ENCODE measurements at places on chromosomes 7 and 10.

GRCh38 chr7:80243425-80243824 is 108.8 kb downstream of the GNAI1 start:
- DNase-seq: no peak

DNA sequence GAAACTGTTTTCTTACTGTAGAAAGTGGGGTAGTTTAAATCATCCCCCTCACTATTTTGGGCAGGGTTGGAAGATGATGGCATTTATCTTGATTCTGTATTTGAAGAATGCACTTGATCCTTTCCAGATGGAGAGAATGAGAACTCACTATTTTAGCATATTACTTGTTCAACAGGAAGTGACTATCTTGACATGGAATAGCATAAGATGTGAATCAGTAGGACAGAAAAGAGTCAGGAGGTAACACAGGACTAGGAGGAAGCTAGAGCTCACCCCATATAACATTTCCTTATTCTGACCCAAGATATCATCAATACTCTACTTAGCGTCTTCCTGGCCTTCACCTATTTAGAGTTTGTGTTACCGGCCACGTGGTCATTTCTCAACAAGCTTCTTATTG is 400.2 kb downstream of the PHTF2 start:
- no peak for DNase-seq

DNA sequence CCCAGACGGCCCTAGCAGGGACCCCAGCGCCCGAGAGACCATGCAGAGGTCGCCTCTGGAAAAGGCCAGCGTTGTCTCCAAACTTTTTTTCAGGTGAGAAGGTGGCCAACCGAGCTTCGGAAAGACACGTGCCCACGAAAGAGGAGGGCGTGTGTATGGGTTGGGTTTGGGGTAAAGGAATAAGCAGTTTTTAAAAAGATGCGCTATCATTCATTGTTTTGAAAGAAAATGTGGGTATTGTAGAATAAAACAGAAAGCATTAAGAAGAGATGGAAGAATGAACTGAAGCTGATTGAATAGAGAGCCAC is 184 bp downstream of the CFTR start:
- DNase-seq: no peak

- no peak for DNase-seq
Measured at GRCh38 chr7:19143881-19144574, 1.2 kb downstream of the FERD3L start.

- no peak for DNase-seq
Measured at GRCh38 chr7:851204-851603, 18.9 kb downstream of the SUN1 start.

GRCh38 chr7:102236592-102237287 is 49.9 kb upstream of the SH2B2 start:
- no peak for DNase-seq

DNA sequence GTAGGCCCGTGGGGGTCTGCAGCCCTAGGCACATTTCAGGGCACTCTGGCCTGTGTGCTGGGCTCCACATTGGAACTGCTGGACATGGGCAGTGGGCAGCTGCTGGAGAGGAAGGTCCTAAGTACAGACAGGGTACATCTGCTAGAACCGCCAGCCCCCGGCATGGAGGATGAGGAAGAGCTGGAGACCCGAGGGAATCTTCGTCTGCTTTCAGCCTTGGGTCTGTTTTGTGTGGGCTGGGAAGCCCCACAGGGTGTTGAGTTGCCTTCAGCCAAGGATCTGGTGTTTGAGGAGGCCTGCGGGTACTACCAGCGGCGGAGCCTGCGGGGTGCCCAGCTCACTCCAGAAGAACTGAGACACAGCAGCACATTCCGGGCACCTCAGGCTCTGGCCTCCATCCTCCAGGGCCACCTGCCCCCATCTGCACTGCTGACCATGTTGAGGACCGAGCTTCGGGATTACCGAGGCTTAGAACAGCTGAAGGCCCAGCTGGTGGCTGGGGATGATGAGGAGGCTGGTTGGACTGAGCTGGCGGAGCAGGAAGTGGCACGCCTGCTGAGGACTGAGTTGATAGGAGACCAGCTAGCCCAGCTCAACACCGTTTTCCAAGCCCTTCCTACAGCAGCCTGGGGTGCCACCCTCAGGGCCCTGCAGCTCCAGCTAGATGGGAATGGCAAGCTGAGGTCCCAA is 1.4 kb downstream of the HPS6 start:
- no peak for DNase-seq

DNA sequence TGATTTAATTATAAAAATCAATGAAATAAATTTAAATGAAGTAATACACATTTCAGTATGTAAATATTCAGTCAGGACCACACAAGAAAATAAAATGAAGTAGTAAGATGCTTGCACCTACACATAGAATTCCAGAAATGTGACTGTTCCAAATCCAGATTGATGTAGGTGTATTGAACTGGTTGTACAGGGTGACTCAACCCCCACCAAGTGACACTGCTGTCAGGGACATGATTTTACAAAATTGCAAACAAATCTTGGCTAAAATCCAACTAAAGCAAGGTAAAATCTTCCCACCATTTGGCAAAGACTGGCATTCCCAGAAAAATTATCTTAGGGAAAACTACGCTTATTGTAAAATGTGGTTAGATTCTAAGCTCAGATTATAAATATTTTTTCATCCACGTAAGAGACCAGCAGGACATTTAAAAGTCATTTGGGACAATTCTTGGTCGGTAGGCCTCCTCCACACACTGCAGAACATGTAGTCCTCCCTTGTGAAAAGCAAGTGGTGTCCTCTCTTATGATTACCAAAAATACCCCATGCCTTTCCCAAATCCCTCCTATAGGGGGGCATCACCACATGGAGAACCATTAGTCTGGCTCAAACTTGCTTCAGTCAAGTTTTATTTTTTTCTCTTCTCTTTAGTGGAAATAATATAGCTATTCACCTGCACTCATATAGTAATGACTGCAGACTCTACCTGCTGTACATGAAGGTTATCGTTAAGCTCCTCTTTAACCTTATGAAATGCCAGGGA is 287.1 kb upstream of the SMIM30 start:
- DNase-seq: no peak

- no peak for DNase-seq
Measured at GRCh38 chr10:10618139-10618538, 399.5 kb upstream of the CELF2 start.

- peak; percentile 52 for DNase-seq
Measured at GRCh38 chr7:128827971-128828711, 2.1 kb upstream of the FLNC start.

GRCh38 chr10:75544386-75544785 is 113.0 kb downstream of the LRMDA start:
- DNase-seq: no peak

GRCh38 chr7:110531186-110531585 is 559.7 kb upstream of the LRRN3 start:
- peak; percentile 31 for DNase-seq

DNA sequence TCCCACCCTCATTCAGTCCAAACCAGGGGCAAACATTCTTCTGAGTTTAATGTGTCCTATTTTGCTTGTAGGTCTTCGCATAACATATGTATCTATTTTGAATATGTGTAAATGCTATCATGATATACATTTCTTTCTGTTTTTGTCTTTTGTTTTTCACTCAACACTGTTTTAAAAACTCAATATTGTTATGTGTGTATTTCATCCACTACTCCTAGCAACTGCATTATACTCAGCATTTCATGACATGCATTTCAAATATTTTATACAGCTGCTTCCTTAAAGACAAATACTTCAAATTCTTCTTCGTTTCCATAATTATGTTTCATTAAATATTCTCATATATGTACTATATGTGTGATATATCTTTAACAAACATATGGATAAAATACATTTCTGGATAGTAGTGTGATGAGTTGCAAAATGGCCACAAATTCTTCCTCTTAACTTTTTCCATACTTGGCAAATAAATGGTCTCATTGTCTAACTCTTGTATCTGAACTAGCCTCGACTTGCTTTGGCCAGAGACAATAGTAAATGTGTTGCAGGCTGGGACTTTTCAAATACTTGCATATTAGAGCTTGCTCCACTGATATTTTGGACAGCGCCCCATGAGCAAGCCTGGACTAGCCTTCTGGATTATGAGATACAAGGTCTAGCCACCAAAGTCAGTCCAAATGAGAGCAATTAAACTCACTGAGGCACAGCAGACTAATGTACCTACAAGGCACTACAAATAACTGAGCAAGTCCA is 539.7 kb upstream of the KCND2 start:
- DNase-seq: no peak

- DNase-seq: no peak
Measured at GRCh38 chr7:42869131-42870020, 42.5 kb downstream of the C7orf25 start.

DNA sequence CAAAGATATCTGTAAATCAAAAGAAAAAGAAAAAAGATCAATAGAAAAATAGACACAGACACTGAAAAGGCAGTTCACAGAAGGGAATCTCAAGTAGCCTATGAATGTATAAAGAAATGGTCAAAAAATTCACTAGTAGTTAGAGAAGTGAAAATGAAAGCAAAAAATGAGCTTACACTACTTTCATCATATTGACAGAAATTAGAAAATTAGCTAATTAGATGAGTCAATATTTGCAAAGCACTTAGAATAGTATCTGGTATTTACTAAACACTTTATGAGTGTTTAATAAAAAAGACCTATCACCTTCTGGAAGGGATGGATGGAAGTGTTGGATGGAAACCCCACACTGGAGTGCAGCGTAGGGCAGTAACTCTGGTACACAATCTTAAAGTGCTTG is 1.7 kb upstream of the CFAP58 start:
- DNase-seq: no peak

GRCh38 chr10:44386546-44387052 is 1.7 kb upstream of the CXCL12 start:
- DNase-seq: no peak

DNA sequence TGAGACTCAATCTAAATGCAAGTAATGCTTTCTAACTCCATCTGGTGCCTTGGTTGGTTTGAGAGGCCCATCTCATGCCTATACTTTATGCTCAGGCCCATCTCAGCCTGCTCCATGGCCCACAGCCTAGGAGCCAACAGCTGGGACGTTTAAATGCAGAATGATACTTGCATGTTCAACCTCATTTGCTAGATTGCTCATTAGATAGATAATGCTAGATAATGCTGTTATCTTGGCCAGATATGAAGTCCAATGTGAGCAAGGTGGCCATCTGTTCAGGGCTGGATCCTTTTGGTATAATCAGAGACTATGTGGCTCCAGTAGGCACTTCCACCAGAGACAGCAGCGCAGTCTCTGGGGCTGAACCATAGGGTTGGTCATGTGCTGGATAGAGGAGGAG is 321.6 kb upstream of the PHYHIPL start:
- no peak for DNase-seq

DNA sequence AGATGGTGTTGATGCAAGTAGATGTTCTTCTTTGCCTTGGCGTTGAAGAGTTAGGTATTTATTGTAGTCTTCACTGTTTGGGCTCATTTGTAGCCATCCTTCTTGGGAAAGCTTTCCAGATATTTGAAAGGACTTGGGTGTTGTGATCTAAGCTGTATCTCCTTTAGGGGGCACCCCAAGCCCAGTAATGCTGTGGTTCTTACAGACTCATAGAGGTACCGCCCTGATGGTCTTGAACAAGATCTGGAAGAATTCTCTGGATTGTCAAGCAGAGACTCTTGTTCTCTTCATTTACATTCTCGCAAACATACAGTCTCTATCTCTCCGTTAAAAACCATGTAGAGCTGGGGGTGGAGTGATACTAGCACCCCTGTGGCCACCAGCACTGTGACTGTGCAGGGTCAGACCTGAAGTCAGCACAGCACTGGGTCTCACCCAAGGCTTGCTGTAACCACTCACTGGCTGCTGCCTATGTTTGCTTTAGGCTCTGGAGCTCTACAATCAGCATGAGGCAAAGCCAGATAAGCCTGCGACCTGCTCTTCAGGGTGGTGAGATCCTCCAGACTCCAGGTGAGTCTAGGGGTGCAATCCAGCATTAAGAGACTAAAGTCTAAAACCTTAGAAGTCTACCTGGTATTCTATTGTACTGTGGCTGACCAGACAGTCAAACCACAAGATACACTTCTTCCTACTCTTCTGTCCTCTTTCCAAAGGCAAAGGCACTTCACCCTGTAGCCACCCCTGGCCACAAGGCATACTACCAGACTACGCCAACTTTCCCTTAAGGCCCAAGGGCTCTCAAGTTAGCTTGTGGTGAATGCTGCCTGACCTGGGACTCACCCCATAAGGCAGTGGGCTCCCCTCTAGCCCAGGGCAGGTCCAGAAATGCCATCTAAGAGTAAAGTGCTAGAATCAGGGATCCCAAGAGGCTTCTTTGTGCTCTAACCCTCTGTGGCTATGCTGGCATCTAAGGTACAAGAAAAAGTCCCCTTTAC is 209.7 kb upstream of the TMEM196 start:
- DNase-seq: peak; percentile 34

DNA sequence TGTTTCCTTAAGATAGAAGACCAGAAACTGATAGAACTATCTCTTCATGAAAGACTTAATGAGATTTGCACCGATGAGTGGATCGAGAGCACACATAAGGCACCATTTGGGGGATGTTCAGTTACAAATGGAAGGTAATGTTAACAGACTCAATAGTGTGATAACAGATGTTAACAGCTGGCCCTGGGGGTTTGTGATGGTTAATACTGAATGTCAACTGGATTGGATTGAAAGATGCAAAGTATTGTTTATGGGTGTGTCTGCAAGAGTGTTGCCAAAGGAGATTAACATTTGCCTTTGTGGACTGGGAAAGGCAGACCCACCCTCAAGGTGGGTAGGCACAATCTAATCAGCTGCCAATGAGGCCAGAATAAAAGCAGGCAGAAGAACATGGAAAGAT is 130.5 kb upstream of the DGKB start:
- DNase-seq: no peak

- DNase-seq: no peak
Measured at GRCh38 chr10:5545426-5545777, 20.6 kb downstream of the CALML3 start.

DNA sequence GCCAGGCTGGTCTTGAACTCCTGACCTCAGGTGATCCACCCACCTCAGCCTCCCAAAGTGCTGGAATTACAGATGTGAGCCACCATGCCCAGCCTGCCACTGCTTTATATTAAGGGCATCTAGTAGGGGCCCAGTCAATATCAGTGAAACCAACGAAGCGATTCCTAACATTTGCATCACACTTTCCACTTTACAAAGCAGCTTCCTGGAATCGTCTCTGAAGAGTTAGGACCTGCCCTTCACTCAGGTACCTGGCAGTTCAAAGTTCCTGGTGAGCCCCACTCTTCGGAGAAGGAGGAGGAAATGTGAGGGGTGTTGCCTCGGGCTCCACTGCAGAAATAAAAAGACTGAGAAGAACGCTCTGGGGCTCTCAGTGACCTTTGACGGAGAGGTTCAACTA is 31.1 kb upstream of the EZH2 start:
- DNase-seq: no peak

GRCh38 chr7:3301449-3301731 is 338 bp downstream of the SDK1 start:
- DNase-seq: no peak

Data from non-pigmented ciliary epithelial cell (primary cell).